ENCODE measurements at places on chromosomes 12 and 14. TPM values are rescaled to one million over a fixed set of nuclear protein-coding genes. Genes with fewer than 3 reads are reported as not detected.

- H3K36me3 ChIP-seq: no peaks in the 10 kb centered on the region
These were observed 33.4 kb upstream of the DCN start for GRCh38 chr12:91215940-91216454.

DNA sequence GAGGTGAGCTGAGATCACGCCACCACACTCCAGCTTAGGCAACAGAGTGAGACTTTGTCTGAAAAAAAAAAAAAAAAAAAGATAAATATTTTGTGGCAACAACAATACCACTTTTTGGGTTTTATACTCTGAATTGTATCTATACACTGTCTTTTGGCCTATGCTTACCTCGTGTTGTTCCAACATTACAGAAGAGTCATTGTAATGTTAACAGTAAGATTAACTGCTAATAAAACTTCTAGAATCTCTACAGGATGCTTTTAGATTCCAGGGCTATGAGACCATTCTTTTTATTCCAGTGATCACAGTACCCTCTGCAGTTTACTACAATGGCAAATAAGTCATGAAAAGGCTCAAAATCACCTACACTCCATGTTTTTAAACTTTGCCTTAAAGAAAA lies 11.6 kb downstream of the IFT81 start:
- H3K4me1 ChIP-seq: no peaks in the 10 kb centered on the region
- H3K4me3 ChIP-seq: no peak overlapping the region
- peaks cover 74% of the 10 kb centered on the region for H3K36me3 ChIP-seq
- no peak for DNase-seq
- no peaks in the 10 kb centered on the region for H3K27me3 ChIP-seq

DNA sequence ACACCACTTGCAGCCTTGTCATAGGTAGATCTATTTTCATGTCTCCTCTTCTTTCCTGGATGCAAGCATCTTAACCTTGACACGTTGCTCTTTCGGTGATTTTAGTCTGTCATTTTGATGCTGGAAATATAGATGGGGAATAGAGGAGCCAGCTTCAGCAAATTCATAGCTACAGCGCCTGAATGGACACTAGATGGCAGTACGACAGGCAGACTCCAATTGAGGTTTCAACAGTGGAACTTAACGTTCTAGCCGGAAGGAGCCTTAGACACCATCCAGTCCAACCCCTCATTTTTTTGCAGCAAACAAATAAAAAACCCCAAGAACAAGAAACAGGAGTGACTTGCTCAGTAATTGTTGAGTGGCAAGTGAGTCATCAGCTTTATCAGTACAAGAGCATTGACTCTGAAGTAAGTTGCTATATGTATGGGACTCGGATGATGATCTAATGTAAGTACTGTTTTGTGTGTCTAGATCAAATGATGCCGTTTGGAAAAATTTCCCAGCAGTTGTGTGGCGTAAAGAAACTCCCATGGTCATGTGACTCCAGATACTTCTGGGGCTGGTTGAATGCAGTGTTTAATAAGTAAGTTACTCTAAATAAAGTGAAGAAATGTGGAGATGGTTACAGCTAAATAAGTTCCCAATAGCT lies 9.0 kb downstream of the DMAC2L start:
- peak overlapping the region; percentile 73 for H3K27ac ChIP-seq
- peak overlapping the region; percentile 36 for H3K4me3 ChIP-seq
- H3K4me1 ChIP-seq: peaks cover 24% of the 10 kb centered on the region

GRCh38 chr14:35504260-35504659 lies 29.7 kb upstream of the INSM2 start:
- no peak overlapping the region for H3K4me3 ChIP-seq
- no peaks in the 10 kb centered on the region for H3K36me3 ChIP-seq
- H3K27me3 ChIP-seq: no peaks in the 10 kb centered on the region
- no peaks in the 10 kb centered on the region for H3K4me1 ChIP-seq
- no peak for DNase-seq

The RNF212B gene
- not detected for total RNA-seq

DNA sequence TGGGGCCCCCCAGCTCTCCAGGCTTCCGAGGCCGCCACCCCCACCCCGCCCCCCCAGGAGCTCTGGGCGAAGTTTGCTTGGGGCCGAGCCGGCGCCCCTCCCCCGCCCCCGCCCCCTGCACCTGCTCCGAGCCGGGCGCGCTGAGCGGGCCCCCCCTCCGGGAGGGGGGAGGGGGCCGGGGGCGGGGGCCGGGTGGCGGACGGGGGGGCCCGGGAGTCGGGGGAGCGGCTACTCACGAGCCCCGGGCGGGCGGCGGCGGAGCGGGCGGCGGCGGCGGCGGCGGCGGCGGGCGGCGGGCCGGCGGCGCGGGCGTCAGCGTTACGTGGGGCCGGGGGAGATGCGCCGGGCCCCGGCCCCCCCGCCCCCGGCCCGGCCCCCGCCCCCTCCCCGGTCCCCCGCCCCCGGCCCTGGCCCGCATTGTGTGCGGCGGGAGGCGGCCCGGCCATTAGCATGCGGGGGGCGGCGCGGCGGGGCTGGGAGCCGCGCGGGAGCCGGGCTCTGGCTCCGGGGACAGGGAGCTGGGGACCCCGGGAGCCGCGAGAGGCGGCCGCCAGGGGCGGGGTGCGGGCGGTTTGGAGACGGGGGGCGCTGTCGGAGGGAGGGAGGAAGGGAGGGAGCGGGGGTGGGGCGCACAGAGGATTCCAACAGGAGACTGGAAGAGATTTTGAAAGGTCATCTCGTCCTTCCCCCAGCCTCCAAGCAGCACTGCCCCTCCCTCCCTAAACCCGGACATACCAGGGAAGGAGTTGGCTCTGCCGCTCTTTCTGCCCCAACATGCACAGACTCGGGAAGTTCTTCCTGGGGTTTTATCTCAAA lies at the start of gene ZNF219:
TSS of gene ZNF219 (minus strand) at position 580 of the 816 bp plus-strand sequence. CDS start 5,064 bp downstream, outside the sequence.
- H3K4me1 ChIP-seq: peaks cover 52% of the 10 kb centered on the region
- H3K27ac ChIP-seq: peak within 1 kb of the TSS; percentile 83
- peak; percentile 74 for DNase-seq
- no peaks in the 10 kb centered on the region for H3K36me3 ChIP-seq
- peak within 1 kb of the TSS; percentile 71 for H3K4me3 ChIP-seq

DNA sequence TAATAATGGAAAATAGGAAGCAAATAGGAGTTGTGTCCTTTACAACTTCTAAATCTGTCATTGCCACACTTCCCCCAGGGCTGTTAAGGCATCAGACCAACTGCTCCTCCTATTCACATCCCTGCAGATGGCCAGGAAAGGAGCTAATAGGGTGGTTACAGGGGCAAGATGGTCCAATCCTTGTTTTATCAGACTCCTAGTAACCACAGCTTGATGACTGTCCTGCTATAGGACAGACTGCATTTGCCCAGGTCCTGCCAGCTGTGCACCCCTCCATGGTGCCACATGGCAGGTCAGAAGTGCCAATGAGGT lies 10.9 kb upstream of the KRT2 start:
- DNase-seq: no peak
- no peak overlapping the region for H3K27ac ChIP-seq
- H3K27me3 ChIP-seq: peaks cover 50% of the 10 kb centered on the region
- no peaks in the 10 kb centered on the region for H3K36me3 ChIP-seq

DNA sequence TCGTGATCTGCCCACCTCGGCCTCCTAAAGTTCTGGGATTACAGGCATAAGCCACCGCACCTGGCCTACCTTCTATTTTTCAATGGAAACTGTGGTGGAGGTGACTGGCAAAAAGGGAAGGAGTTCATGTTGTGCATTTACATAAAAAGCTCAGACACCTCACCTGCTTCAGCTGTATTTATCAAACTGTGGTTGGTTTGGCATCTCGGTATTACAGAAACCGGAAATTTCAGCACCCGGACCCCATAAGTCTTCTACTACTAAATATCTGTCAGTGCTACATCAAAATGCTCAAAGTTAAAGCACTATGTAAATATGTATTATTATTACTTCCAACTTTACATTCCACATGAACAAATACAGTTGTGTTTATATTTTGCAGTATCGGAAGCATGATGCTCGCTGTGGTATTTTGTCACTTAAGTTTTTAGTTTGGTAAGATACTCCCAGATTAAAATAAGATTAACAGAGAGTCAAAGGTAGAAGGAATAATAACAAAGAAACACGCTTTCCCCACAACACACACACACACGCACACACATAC lies 95.4 kb downstream of the ITPR2 start:
- H3K27ac ChIP-seq: no peak overlapping the region
- H3K4me3 ChIP-seq: no peak overlapping the region
- no peaks in the 10 kb centered on the region for H3K36me3 ChIP-seq
- peaks cover 22% of the 10 kb centered on the region for H3K4me1 ChIP-seq

GRCh38 chr12:132160016-132160415 lies 15.8 kb downstream of the NOC4L start:
- H3K4me1 ChIP-seq: peaks cover 4% of the 10 kb centered on the region
- peak; percentile 9 for DNase-seq
- no peak overlapping the region for H3K4me3 ChIP-seq

- no peak for DNase-seq
- no peak overlapping the region for H3K27ac ChIP-seq
- no peaks in the 10 kb centered on the region for H3K4me1 ChIP-seq
- peaks cover 14% of the 10 kb centered on the region for H3K27me3 ChIP-seq
- no peaks in the 10 kb centered on the region for H3K36me3 ChIP-seq
These were observed 20.8 kb upstream of the STRAP start for GRCh38 chr12:15861404-15861803.

The PROX2 gene
- total RNA-seq: not detected

DNA sequence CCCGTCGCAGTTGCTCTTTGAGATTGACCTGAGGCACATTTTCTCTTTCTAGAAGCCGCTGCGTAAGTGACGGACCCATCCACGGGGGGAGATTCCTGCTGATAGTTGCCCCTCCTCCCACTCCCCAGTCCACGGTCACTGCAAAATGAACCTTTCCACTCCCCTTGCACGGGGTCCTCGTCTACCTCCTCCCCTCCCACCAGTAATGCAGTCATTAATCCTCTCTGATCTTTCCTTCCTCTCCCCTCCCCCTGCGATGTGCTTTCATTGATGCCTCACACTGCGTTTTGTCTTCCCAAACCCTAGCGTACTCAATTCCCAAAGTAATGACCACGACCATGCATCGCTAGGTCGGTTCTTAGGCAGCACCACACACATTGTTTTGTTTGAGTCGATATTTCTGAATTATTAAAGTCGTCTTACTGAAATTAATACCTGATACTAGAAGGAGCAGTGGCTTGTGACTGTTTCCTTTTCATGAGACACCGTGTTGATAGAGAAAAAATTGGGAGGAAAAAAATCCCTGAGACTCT lies 857 bp downstream of the ETNK1 start:
- H3K27me3 ChIP-seq: no peaks in the 10 kb centered on the region
- peaks cover 62% of the 10 kb centered on the region for H3K4me1 ChIP-seq
- H3K36me3 ChIP-seq: no peaks in the 10 kb centered on the region
- H3K4me3 ChIP-seq: peak overlapping the region; percentile 94
- H3K27ac ChIP-seq: peak overlapping the region; percentile 95

The IL31 gene
- not detected for total RNA-seq

DNA sequence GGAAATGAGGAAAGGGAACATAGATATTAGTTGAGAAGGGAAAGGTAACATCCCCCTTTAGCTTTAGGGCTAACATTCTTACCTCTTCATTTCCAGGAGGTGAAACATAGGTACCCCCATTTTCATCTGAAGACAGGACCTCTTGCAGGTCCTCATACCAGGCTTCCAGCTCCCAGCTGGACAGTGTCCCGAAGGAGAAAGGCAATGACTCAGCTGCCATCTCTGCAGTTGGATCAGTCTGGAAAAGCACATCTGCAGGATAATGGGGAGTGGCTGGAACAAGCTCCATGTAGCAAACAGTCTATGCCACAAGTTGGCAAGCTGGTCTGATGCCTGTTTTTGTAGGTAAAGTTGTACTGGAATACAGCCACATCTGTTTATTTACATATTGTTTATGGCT lies 3.1 kb downstream of the DDIT3 start:
- no peak for DNase-seq
- no peaks in the 10 kb centered on the region for H3K27me3 ChIP-seq
- H3K4me1 ChIP-seq: peaks cover 62% of the 10 kb centered on the region
- peaks cover 59% of the 10 kb centered on the region for H3K36me3 ChIP-seq
- peak overlapping the region; percentile 93 for H3K4me3 ChIP-seq
- H3K27ac ChIP-seq: peak overlapping the region; percentile 100

The SMIM41 gene
- total RNA-seq: 0.30 TPM

- peaks cover 33% of the 10 kb centered on the region for H3K27me3 ChIP-seq
- peaks cover 9% of the 10 kb centered on the region for H3K4me1 ChIP-seq
- no peak overlapping the region for H3K4me3 ChIP-seq
- no peak for DNase-seq
- no peaks in the 10 kb centered on the region for H3K36me3 ChIP-seq
- H3K27ac ChIP-seq: no peak overlapping the region
These were observed 9.8 kb upstream of the PARP11 start for GRCh38 chr12:3882896-3883564.

DNA sequence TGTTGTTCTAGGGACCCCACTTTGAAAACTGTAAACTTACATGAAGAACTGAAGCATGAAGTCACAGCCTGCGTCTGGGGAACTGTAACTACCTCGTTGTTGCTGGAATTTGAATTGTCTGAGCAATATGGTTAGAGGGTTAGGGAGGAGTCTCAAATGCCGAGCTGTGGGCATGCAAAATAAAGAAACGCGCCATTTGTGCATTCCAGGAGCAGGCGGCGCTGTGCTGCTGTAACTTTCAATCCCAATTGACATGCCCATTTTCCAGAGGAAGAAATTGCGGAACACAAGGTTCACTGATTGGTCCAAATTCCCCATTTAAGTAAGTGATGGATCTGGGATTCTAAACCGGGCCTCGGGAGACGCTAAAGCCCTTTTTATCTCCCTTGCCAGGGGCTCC lies 61.3 kb downstream of the ZNF664 start:
- no peak for DNase-seq
- H3K27me3 ChIP-seq: no peaks in the 10 kb centered on the region
- H3K4me3 ChIP-seq: no peak overlapping the region
- no peak overlapping the region for H3K27ac ChIP-seq

The DTX1 gene
- total RNA-seq: 1.5 TPM

- H3K27ac ChIP-seq: no peak overlapping the region
- no peaks in the 10 kb centered on the region for H3K27me3 ChIP-seq
- DNase-seq: no peak
- H3K4me3 ChIP-seq: no peak overlapping the region
These were observed 606.1 kb downstream of the SLC16A7 start for GRCh38 chr12:60201891-60202290.

The ANO4 gene
- total RNA-seq: not detected

The SLC38A4 gene
- 0.27 TPM for total RNA-seq

The NAA30 gene
- 24.2 TPM for total RNA-seq

- DNase-seq: no peak
- H3K27ac ChIP-seq: no peak overlapping the region
- no peak overlapping the region for H3K4me3 ChIP-seq
- no peaks in the 10 kb centered on the region for H3K36me3 ChIP-seq
- H3K4me1 ChIP-seq: no peaks in the 10 kb centered on the region
- H3K27me3 ChIP-seq: no peaks in the 10 kb centered on the region
These were observed 356.4 kb upstream of the PRICKLE1 start for GRCh38 chr12:42945927-42946326.

The KRT6A gene
- not detected for total RNA-seq

GRCh38 chr14:60247994-60248696 lies 876 bp upstream of the PPM1A start:
- peak overlapping the region; percentile 90 for H3K4me3 ChIP-seq
- no peaks in the 10 kb centered on the region for H3K27me3 ChIP-seq
- peak; percentile 90 for DNase-seq
- no peaks in the 10 kb centered on the region for H3K36me3 ChIP-seq
- peak overlapping the region; percentile 99 for H3K27ac ChIP-seq

Data from left ventricle myocardium inferior (tissue), 1 donor.